Endodermal cell (in vitro differentiated cells): ENCODE measurements at places on chromosomes 13 and 19. TPM values are rescaled to one million over a fixed set of nuclear protein-coding genes. Genes with fewer than 3 reads are reported as not detected.

DNA sequence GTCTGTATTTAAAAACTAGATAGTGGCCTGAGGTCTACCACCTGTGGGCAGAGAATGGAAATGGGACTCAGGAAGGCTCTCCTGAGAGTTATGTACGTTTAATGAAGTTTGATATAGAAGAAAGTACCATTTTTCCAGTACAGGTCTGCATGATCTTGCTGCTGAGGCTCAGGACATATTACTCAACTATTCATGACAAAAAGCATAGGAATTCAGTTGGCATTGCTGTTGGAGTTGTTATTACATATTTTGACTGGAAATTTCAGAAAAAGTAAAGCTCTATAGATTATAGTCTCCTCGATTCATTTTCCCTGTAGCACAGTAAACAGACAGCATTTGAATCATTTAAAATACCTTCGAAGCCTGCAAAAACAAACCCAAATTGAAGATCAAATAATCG lies 469.8 kb downstream of the DCT start:
- no peak for DNase-seq

DNA sequence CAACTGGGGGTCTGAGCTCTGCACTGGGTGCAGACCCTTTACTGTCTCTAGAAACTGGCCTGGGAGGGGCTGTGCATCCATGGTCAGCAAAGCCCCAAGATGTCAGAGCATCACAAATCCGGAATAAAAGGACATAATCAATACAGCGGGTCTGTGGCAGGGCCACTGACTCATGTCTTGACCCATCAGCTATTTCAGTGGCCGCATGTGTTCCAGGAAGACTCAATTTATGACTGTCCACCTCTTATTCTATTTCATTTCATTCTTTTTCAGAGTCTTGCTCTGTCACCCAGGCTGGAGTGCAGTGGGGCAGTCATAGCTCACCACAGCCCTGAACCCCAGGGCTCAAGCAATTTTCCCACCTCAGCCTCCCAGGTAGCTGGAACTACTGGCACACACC lies 53.2 kb downstream of the PEX11G start:
- no peak for DNase-seq

GRCh38 chr13:105345131-105345530 lies 1190.3 kb downstream of the EFNB2 start:
- no peak for DNase-seq

DNA sequence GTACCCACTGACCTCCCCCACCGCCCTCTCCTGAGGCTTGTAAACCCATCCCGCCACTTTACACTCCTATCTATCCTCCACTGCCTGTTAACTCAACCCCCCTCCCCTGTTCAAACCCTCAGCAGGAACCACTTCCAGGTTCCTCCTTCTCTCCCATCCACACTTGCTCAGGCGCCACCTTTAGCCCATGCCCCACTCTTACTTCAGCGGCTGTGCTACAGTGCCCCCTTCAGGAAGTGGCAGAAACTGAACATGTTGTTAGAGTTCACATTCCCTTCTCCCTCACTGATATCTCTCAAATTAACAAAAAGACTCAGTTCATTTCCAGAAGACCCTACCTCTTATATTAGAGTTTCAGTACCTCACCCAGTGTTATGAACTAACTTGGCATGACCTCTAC lies 49.4 kb downstream of the ZNF91 start:
- DNase-seq = peak; percentile 61

GRCh38 chr13:98664047-98664446 lies 87.1 kb upstream of the STK24 start:
- no peak for DNase-seq

DNA sequence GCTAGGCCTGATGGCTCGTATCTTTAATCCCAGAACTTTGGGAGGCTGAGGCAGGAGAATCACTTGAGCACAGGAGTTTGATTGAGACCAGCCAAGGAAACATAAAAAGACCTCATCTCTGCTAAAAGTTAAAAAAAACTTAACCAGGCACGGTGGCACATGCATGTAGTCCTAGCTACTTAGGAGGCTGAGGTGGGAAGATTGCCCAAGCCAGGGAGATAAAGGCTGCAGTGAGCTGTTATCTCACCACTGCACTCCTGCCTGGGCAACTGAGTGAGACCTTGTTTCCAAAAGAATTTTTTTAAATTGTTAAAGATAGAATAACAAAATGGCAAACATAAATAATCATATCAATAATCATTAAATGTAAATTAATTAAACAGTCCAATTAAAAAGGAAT lies 365.8 kb downstream of the MTUS2 start:
- no peak for DNase-seq

DNA sequence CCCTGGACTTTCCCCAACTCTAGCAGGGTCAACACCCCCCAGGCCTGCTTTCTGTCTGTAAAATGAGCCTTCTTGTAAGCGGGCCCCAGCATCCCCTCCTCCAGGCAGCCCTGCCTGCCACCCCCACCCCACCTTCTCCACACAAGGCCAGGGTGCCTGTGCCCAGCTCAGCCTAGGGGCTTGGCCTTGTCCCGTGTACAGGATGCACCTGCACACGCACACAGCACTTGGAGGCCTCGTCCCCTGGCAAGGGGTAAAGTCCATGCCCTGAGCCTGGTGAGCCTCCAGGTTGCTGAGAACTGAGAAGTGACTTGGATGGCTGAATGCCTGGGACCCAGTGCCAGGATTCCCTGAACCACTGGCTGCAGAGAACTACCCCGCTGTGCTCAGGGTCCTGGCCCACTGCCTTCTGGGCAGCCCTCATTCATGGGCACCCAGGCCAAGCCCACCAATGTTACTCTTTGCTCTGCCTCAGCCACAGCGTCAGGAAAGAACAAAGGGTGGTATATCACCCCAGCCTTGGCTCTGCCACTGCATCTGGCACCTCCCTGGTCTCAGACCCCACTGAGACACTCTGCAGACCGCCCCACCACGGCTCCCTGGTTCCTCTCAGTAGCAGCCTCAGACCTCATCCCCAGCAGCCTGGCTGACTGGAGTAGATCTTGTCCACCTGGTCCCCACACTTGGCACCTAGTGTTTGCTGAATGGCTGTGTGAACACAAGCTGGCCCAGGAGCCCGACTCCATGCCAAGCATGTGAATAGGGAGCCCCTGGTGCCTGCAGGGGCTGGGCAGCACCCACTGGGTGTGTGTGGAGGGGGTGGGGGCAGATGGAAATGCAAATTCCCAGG lies 1.8 kb upstream of the TM6SF2 start:
- DNase-seq = no peak

- DNase-seq = no peak
Observed at GRCh38 chr13:99067159-99067985, 89.5 kb upstream of the DOCK9 start.

DNA sequence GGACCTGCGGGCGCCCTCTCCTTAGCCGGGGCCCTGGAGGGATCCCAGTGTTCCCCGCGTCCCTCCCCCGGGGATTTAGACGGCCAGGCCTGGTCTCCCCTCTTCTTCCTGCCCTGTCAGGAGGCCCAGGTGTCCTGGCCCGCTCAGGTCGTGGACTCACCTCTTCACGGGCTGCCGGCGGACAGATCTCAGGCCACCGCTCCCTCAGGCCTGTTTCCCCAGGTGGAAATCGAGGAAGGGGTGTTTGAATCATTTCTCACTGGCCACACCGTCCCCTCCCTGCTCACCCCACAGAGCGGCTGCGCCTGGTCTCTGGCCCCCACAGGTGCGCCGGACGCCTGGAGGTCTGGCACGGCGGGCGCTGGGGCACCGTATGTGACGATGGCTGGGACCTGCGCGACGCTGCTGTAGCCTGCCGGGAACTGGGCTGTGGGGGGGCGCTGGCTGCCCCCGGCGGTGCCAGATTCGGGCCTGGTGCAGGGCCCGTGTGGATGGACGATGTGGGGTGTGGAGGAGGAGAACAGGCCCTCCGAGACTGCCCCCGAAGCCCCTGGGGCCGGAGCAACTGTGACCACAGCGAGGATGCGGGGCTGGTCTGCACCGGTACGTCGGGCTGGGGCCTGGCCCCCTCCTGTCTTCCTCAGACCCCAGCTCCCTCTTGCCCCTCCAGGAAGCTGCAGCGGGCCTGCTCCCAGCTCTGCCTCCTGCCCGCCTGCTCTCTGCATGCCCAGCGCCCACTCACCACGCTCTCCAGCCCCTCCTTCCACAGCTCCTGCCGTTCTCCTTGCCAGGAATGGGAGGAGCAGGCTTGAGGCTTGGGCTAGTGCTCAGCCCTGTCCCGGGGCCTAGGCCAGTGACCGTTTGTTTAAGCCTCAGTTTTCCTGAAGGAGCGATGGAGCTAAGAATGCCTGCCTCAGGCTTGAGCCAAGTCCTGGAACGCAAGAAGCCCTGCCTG lies 2.5 kb downstream of the SSC5D start:
- no peak for DNase-seq

GRCh38 chr19:12993562-12993961 lies 1.7 kb upstream of the NFIX start:
- DNase-seq = no peak

GRCh38 chr13:50543782-50544181 lies 299.7 kb downstream of the DLEU7 start:
- no peak for DNase-seq

The OVOL3 gene
- not detected in 2 replicates for total RNA-seq

The EDDM13 gene
- not detected in 3 replicates for total RNA-seq

The PROZ gene
- total RNA-seq = 0.63 to 1.0 TPM (median 0.84 TPM) in 3 replicates

The ZNF470 gene
- total RNA-seq = 6.1 and 8.1 TPM in 2 replicates

The POU2F2 gene
- 1.1 to 2.3 TPM (median 1.8 TPM) in 3 replicates for total RNA-seq

The PABPC3 gene
- 0.35 and 0.38 TPM in 2 replicates for total RNA-seq
